ENCODE measurements at places on chromosomes 5 and 9.

DNA sequence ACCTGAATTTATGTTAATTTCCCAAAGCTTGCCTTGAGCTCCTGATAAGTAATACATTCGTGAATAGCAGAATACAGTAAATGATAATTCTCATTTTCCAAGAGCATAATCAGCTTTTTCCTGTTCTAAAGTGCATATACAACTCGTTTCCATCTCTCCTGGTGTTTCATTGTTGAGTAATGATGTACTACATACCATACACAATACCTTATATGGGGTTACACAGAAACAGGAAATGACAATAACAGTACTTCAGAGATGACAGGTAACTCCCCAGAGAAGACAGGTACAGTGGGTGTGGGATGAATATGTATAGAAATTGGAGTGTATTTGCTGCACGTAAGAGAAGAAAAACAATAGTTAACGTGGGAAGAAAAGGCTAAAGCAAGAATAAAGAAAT, 287.1 kb downstream of the TENT4A start:
- peak; percentile 9 for DNase-seq

DNA sequence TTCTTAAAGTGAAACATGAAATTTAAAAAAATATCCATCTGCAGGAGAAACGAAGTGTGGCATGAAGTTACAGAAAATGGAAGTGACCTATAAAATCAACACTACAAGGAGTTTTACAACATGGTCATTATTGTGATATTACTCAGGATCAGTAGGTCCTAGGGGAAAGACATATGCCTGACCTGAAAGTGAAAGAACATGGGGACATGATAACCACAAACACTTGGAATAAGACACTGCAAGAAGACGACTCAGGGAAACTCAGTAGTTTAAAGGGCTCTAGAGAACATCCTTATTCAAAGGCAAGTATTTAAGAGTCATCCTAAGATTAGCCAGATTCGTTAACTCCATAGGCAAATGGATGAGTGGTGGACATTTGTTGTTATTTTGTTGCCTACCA, 19.9 kb upstream of the LPAR1 start:
- DNase-seq, result no peak

DNA sequence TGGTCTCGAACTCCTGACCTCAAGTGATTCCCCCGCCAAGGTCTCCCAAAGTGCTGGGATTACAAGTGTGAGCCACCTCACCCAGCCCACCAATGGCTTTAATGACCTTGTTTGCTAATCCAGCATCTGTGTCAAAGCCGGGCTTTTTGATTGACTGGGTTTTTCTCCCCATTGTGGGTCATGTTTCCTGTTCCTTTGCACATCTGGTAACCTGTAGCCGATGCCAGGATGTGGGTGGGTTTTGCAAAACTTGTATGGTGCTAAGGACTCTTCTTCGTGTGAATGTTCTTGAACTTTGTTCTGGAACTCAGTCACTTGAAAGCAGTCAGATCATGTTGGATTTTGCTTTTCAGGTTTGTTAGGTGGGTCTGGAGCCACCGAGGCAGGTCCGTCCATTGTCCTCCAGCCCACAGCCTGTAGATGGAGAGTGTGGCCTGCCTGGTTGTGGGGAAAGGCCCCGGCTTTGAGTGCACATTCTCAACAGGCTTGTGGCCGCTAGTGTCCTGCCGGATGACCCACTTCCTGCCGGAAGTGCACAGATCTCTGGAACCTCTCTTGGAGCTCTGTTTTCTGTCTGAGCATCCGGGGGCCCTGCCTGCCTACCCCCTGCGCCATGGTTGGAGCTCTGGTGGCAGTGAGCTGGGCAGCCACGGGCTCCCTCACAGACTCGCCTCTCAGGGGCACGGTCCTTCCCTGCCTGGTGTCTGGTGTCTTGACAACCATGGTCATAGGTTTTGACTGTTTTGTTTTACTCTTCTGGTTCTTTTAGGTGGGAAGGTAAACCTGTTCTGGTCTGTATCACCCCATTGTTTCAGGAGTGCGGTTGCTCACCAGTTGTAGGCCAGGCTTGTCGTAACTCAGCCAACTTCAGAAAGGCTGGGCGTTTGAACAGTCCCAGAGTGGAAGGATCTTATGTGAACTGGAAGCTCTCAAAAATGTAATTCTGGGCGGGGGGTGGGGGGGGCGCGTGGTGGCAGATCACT, 69.6 kb upstream of the CACNA1B start:
- peak; percentile 17 for DNase-seq

DNA sequence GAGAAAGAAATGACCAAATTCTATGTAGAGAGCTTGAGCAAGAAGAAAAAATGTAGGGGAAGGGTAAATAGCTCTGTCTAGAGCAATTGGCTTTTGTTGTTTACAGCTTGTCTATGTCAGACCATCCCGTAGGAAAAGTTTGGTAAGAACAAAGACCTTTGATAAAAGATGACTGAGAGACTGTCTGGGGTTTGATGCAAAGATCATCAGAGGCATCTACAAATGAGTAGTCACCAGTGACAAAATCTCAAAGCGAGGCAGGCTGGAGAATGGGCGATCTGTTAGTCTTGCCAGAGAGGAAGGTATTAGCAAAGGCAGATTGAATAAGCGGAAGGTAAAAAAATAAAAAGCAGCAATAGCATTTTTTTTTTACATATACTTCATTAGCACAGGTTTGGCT, 125.0 kb upstream of the RASGRF2 start:
- no peak for DNase-seq

DNA sequence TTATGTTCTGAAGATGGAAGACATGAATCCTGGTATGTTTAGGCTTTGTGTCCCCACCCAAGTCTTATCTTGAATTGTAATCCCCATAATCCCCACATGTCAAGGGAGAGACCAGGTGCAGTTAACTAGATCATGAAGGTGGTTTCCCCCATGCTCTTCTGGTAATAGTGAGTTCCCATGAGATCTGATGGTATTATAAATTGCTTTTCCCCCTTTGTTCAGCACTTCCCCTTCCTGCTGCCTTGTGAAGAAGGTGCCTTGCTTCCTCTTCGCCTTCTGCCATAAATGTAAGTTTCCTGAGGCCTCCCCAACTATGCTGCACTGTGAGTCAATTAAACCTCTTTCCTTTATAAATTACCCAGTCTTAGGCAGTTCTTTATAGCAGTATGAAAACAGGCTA, 229.0 kb downstream of the ARL15 start:
- DNase-seq, result no peak

GRCh38 chr9:72665421-72665820, 144.0 kb downstream of the TMC1 start:
- no peak for DNase-seq

DNA sequence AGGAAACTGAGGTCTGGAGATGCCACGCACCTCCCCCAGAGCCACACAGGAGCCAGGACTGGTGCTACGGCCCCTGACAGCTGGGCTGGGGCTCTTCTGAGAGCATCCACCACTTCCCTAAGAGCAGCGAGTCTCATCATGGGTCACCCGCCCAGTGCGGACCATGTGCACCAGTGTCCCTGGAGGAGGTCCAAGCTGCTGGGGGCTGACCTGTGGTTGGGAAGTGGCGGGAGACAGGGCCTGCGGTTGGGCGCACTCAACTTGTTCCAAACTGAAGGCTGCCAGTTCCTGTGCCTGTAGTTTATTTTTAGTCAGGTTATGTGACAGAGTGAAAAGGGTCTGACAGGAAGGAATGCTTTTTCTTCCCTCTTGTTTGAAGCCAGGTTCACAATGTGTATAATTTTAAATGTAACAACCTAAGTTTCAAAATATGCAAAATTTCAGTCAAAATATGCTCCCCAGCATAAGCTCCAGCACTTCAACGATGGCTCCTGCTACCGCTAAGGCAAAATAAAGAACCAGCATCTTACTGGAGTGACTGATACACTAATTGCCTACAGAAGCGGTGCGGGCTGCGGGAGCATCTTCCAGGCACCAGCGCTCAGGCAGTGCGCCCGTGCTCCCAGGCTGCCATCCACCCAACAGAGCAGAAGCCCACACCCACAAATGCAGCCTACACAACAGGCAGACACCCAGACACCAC, 14.8 kb downstream of the BARHL1 start:
- no peak for DNase-seq

GRCh38 chr5:157926977-157927376, 68.0 kb upstream of the CLINT1 start:
- no peak for DNase-seq

- DNase-seq, result no peak
These were observed 151.0 kb upstream of the ADAMTS16 start for GRCh38 chr5:4989118-4989517.

GRCh38 chr9:126621061-126621918, 7.6 kb downstream of the LMX1B start:
- no peak for DNase-seq

- DNase-seq, result no peak
These were observed 103.3 kb downstream of the ESM1 start for GRCh38 chr5:54882101-54882500.

GRCh38 chr5:57784121-57784520, 301.5 kb upstream of the ACTBL2 start:
- no peak for DNase-seq

- DNase-seq, result no peak
These were observed 24.3 kb upstream of the OTULINL start for GRCh38 chr5:14557203-14557770.

- no peak for DNase-seq
These were observed 56.7 kb upstream of the ACTBL2 start for GRCh38 chr5:57539281-57539701.

- no peak for DNase-seq
These were observed 32.4 kb downstream of the CDC42SE2 start for GRCh38 chr5:131296213-131296672.
